Cardiac ventricle fibroblast (primary cell): ENCODE measurements at places on chromosomes 13 and 19. TPM values are rescaled to one million over a fixed set of nuclear protein-coding genes. Genes with fewer than 3 reads are reported as not detected.

Gene CTU1
- 14.0 and 18.0 TPM in 2 replicates for total RNA-seq

Gene HOMER3
- total RNA-seq = 63.0 and 63.7 TPM in 2 replicates

Gene KRTDAP
- total RNA-seq = not detected in 2 replicates

Gene GALP
- not detected in 2 replicates for total RNA-seq

Gene PDX1
- total RNA-seq = not detected in 2 replicates

Gene ATP7B
- 2.3 and 2.5 TPM in 2 replicates for total RNA-seq

Gene APOC4
- total RNA-seq = not detected in 2 replicates

Gene PAK4
- 6.9 and 12.2 TPM in 2 replicates for total RNA-seq

Gene ZNF534
- 0.06 TPM in 1 of 2 replicates, not detected in the other for total RNA-seq

Gene CLC
- not detected in 2 replicates for total RNA-seq

Gene IER2
- 54.7 and 70.7 TPM in 2 replicates for total RNA-seq
